Activated CD4-positive, CD25-positive, alpha-beta regulatory T cell (primary cell): ENCODE measurements at places on chromosomes 4 and X.

DNA sequence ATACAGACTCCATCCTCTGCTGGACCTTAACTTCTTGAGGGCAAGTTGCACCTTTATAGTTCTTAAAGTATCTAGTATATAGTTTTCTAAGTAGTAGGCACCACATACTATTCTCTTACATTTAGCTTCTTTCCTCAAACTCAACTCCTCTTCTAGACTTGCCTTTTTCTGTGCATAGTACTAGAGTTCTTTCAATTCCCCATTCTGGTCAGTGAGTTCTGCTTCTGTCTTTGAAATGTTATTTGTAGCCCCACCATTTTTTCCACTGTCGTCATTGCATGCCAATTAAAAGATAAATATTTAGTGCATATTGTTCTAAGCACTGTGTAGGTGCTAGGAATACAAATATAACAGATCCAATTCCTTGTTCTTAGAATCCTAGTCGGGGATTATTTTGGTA lies 31.6 kb downstream of the CDKL5 start:
- DNase-seq, result no peak

DNA sequence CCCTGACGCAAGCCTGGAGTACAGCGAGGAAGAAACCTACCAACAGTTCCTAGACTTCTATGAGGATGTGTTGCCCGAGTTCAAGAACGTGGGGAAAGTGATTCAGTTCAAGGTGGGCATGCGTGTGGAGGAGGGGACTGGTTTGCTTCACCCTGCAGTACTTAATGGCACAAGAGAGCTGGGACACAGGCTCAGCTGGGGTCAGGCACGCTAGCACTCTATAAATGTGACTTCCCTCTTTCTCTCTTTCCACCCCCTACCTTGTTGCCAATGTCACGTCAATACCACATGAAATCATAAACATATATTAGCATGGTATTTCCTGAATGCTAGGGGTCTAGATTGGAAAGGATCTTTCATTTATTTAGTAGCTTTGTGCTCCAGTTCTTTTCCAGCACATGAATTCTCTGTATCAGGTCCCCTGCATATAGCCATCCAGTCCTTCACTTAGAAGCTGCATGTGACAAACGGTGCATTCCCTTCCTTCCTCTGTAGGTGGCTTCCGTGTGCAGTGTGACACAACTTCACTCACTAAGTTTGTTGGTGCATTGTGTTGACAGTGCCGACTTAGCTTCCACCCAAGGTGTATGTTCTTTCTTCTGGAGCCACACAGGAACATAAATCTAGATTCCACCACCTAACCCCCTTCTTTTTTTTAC lies 25.6 kb downstream of the ZRSR2 start:
- peak; percentile 0 for DNase-seq

DNA sequence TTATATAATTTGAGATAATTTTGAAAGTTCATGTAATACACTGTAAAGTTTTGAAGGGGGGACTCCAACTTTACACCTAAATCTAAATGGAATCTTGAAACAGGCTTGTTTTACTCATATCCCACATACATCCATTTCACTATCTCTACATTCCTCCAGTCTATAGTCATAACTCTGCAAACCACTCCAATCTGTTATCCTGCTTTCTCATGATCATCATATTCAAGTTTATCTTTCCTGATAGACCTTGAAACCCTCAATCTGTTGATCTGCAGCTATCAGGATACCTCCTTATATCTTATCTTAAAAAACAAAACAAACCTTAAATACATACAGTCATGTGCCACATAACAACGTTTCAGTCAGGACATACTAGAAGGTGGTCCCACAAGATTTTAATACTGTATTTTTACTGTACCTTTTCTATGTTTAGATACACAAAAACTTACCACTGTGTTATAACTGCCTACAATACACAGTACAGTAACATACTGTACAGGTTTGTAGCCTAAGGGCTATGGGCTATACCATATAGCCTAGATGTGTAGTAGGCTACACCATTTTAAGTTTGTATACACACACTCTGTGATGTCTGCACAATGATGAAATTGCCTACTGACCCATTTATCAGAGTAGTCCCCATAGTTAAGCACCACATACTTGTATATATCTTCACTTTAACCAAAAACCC lies 14.0 kb downstream of the CHIC2 start:
- DNase-seq, result no peak

GRCh38 chr4:146550161-146550560 lies 28.4 kb upstream of the SLC10A7 start:
- DNase-seq, result no peak

- DNase-seq, result no peak
Measured at GRCh38 chr4:99652596-99653436, 4.8 kb downstream of the C4orf54 start.
